ENCODE measurements at places on chromosomes 5 and 9.

- no peak for DNase-seq
Observed at GRCh38 chr9:107932046-107932445, 442.5 kb upstream of the KLF4 start.

- DNase-seq, result no peak
Observed at GRCh38 chr5:77139001-77139400, 51.9 kb upstream of the ZBED3 start.

- DNase-seq, result no peak
Observed at GRCh38 chr9:16363073-16363781, 507.2 kb downstream of the BNC2 start.

DNA sequence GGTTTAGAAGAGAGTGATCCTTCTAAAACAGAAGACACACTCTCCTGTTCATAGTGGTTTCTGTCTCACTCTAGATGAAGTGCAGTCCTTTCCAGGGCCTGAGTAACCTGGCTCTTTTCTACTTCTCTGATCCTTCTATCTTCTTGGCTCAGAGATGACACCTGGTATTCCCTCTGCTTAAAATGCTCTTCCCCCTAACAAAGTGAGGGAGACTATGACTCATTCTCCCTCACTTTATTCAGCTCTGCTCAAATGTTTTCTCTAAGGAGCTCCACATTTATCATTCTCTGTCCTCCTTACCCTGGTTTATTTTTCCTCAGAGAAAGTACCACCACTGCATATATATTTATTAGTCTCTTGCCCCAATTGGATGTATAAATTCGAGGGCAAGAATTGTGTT lies 24.6 kb downstream of the TUT7 start:
- no peak for DNase-seq

DNA sequence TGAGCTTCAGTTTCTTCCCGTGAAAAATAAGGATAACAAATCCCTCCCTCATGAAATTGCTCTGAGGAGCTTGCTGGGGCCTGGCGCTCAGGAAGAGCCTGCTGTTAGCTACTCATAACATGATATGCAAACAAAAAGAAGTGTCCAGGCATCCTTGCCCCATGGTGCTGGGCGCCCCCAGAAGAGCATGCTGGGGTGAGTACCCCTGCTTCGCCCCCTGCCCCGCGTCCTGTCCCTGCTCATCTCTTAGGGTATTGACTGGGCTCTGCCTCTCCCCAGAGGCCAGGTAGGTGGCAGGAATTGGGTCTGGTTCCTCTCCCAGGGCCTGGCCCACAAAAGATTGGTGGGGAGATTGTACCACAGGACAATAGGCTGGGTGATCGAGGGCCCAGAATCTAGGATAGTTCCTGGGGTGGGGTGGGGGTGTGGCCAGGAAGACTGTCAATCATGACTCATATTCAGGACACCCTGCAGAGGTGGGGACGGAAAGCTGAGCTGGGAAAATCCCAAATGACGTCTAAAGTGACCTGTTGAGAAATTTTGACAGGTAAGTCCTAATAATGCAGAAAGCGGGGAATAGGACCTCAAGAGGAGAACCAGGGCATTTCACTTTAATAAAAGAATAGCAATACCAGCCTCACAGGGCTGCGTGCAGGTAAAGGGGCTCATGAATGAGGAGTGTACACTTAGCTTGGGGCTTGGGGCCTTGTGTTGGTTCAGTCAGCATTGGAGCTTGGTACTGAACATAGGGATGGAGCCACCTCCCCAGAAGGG lies 8.9 kb downstream of the PITX1 start:
- DNase-seq, result no peak

DNA sequence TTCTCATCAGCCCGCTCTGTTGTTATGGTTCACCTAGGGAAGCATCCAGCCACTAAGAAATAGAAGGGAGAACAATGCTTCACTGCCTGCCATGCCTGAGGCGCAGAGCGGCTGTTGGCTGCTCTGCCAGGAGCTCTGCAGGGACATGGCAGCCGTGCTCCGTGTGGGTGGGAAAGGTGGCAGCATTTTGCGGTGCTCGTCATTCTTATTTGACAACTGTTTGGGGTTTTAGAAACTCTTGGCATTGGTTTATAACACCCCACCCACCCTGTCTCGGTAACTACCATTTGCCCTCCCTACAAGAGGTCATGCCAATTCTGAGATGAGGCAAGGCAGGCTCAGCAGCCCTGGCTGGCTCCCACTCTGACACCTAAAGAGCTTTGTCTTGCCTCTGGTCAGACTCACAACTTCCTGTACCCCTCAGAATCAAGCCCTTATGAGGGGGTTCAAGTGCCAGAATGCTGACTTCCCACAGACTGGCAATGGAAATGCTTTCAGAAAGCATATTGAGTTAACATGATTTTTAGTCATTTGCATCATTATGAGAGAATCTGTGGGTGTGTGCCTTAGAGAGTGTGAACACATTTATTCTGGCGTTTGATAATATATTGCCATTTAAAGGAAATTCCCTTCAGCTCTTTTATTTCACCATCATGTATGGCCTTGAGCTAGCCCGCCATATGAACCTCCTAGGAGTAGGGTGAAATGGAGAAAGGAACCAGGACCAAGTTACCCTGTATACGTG lies 288.0 kb upstream of the ANKRD55 start:
- no peak for DNase-seq

GRCh38 chr5:171954721-171955120 lies 51.7 kb downstream of the FBXW11 start:
- no peak for DNase-seq

- DNase-seq, result no peak
Observed at GRCh38 chr9:16964228-16964627, 93.8 kb upstream of the BNC2 start.

- DNase-seq, result peak; percentile 51
Observed at GRCh38 chr9:20321423-20322082, 300.7 kb downstream of the MLLT3 start.

DNA sequence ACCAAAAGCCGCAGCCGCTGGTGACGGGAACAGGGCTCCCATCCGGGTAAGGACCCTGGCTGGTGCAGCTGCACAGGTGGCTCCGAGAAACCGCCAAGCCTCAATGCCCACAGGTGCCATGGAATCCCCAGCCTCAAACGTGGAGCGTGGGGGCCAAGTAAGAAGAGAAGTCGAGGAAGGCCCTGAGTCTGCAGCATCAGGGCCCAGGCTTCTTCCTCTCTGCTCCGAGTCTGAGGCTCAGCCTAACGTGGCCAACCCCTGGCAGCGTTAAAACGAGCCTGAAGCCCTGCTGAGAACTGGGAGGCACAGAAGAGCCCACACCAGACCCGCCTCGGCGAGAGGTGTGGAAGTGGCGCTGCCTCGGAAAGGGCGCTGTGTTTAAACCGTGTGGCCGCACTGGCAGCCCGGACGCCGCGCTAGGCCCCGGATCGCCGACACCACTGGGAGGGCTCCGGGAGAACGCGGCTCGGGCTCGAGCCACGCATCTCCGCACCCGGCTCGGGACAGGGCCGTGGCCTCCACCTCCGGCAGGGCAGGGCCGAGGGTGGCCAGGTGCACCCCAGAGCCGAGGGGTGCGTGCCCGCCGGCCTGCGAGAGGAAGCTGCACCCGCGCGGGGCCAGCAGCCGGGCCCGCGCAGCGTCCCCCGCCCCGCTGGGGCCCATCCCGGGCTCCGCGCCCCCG lies 730 bp downstream of the ZMYND19 start:
- no peak for DNase-seq

GRCh38 chr5:171609806-171610452 lies 175.7 kb upstream of the SMIM23 start:
- no peak for DNase-seq

- no peak for DNase-seq
Observed at GRCh38 chr5:141338538-141339306, at the start of gene PCDHGA2. Gene PCDHGA2, plus strand, starts transcription at chr5:141338760.

- no peak for DNase-seq
Observed at GRCh38 chr9:93390953-93391515, 60.5 kb upstream of the FAM120A start.

GRCh38 chr5:170527991-170528390 lies 24.2 kb downstream of the KCNIP1 start:
- DNase-seq, result no peak

DNA sequence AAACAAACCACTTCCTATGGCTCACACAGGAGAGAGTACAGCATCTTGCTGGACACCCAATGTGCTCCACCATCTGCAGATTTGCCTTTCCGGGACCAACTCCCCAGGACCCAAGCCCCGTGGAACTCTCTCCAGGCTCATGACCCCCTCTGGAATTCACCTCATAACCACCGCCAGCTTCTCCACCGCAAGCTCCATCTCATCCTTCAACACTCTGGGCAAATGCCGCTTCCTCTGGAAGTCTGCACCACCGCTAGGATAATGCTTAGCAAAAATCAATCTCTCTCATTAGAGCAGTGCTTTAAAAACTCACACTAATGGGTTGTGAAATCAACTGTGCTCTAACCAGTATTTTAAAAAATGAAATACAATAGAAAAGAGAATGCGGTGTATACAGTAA lies 150.0 kb downstream of the COL23A1 start:
- no peak for DNase-seq

- DNase-seq, result no peak
Observed at GRCh38 chr5:76790632-76791290, 28.1 kb upstream of the F2RL1 start.

DNA sequence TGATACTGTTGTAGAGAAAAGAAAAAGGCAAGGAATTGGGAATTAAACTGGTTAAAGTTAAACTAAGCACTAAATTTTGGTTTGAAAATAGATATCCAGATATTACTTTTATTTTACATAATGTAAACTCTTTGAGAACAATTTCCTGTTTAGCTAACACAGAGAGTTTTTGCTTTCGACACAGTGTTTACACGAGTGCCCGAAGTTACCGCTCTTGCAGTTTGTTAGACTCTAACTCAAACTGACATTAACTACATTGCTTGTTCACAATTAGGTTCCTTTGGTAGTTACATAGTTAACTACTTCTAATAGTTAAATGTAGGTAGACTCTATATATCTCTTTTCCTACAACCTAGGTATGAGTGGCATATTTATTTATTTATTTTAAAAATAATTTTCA lies 117.1 kb upstream of the CHD1 start:
- no peak for DNase-seq

DNA sequence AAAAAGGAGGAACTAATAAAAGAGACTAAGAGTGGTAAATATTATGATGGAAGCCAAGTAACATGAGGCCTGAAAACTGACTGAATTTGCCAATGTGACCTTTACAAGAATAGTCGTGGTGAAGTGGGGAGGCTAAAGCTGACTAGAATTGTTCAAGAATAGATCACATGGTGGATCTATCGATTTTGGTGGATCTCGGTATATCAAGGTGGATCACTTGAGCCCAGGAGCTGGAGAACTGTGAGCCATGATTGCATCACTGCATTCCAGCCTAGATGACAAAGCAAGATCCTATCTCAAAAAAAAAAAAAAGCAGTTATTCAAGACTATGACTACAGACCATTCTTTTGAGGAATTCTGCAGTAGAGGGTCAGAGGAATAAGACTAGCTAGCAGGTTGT lies 15.1 kb downstream of the ERMP1 start:
- no peak for DNase-seq

DNA sequence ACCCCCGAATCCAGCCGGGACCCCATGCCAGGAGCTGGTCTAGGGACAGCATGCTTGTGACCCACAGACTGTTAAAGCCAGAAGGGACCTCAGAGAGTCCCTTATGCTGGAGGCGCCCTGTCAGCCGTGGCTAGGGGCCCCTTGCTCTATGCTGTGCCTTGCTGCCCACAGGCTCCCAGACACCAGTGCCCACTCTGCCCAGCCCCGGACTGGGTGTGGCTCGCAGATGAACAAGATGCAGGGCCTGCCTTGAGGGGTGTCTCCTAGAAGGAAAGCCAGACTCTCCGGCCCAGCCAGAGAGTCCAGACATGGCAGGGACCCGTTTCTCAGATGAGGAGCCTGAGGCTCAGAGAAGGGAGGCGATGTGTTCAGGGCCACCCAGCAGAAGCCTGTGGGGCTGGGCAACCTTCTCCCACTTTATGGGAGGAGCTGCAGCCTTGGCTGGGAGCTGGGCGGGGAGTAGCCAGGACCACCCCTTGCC lies 85.7 kb downstream of the LMX1B start:
- DNase-seq, result no peak

DNA sequence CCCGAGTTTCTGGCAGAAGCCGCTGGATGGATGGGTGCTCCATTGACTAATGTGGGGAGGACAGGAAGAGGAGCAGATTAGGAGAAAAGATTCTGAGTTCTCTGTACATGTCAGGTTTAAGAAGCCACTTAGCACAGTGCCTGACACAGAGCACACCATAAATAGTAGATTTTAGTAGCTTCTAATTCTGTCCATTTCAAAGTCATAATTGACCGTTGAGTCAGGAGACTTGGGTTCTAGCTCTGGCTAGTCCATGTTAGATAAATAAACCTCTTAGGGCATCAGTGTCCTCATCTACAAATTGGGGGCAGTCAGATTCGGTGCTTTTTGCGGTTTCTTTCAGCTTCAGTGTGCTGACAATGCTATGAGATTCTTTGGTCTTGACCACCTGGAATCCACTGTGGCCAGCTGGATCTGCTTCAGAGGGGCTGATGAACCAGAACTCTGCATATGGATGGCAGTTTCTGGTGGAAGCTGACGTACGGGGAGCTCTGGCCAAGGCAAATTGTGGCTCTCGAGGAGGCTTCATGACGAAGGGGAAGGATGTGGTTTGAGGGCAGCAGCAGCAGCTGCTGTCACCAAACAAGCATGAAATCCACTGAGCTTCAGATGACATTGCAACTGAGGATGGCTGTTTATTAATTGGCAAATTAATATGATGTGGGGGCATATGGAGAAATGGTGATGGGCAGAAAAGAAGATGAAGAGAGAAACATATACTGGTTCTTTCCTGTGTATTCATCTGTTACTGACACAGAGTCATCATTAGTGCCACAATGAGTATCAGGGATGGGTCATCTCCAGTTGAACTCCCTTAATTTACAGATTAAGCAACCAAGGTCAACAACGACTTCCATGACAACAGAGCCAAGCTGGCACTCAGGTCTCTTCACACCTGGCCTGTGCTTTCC lies 134.4 kb downstream of the AOPEP start:
- DNase-seq, result peak; percentile 83

DNA sequence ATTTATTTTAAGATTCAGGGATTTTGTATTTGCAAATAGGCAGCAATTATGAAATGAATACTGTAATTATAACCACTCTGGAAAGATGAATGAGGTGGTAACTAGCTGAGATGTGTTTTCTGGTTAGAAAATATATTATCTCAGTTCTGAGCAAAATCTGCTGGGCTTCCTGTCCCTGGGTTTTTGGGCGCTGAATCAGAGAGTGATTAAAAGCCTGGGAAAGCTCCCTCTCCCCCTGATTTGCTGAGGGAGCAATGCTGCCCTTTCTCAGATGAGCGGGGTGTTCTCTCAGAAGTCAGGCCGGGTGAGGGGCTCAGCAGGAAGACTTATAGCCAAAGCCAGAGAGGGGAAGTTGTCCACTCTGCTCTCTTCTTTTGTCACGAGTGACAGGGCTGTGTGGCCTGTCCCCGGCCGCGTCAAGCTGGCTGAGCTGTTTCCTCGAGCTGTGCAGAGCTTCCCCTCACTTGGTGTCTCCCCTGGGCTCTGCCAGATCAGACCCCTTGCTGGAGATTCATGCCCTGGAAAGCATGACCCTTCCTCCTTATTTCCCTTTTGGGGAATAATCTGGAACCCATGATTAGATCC lies 39.8 kb upstream of the PITX1 start:
- DNase-seq, result peak; percentile 9

GRCh38 chr9:12424243-12424642 lies 268.9 kb upstream of the TYRP1 start:
- DNase-seq, result no peak

- no peak for DNase-seq
Observed at GRCh38 chr9:110691002-110691549, 22.5 kb downstream of the MUSK start.

- no peak for DNase-seq
Observed at GRCh38 chr5:93307557-93307956, 273.5 kb downstream of the NR2F1-AS1 start.
